ENCODE measurements at places on chromosomes 12 and 14.

GRCh38 chr12:661720-662486, 1.3 kb downstream of the NINJ2 start:
- DNase-seq = no peak

DNA sequence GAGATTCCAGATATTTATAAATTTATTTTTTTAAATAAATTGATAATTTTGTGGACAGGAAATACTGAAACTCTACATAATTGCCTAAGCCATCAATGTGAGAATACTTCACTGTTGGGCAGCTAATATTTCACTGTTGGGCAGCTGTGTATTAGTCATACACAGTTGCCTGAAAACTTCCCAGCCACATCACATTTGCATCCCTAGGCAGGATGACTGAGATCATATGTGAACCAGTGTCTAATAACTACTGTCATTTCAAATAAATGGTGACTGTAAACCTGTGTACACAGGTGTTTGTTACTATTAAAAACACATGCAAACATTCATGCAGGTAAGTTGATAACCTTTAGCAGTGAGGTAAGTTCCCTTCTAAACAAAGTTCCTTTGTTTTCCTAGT, 43.9 kb downstream of the TMTC3 start:
- peak; percentile 49 for DNase-seq

- DNase-seq = no peak
These were observed 67.0 kb upstream of the ATF1 start for GRCh38 chr12:50696931-50697330.

- DNase-seq = no peak
These were observed 3.5 kb downstream of the LPAR5 start for GRCh38 chr12:6632026-6632983.

DNA sequence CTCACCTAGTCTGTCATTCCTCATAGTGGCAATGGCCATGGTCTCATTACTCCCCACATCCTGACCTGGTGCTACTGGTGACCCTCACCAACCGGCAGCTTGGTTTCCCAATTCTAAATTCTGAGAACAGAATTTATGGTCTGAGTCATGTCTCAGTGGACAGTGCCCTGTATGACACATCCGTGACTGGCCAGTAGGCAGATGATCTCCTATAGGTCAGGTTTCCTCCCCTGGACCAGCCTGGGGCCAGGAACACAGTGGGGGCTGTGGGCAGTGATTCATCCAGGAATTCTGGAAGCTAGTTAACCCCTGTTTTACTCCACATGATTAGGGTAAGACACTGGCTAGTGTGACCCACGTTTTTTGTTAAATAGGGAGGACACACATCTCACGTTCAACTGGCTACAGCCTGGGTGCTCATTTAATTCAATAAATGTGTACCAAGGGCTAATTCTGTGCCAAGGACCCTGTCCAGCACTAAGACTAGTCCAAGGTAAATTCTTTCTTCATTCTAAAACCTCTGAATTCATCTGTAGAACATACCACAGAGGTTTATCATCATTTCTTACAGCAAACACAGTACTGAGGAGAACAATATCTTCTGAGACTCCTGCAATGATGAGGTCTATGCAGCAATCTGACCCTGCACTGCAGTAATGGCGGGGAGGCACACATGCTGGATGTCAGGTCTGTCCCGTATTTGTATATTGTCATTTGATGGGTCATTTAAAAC, 249.6 kb upstream of the TBX3 start:
- DNase-seq = peak; percentile 76

GRCh38 chr12:92341065-92341668, 195.5 kb upstream of the BTG1 start:
- DNase-seq = peak; percentile 7

Measured in adipocyte (in vitro differentiated cells).